ENCODE measurements at places on chromosomes 16 and 17.

DNA sequence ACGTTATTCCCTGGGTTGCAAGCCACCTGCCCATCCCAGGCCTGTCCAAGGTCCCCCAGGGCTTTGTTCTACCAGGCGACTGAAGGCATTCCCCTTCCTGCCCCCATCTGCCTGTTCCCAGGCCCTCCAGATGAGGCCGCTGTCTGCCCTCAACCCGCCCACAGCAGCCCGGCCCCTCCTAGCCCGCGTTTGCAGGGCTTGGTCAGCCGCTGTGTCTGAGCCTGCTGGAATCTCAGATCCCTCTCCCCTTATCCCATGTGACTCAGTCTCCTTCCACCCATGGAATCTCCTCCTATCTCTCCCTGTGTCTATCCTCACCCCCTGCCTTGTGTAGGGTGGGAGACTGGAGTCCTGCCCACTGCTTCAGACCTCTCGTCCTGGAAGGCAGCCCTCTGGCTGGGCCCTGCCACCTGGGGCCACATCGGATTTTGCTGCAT lies 186.0 kb upstream of the TNRC6C start:
- DNase-seq, result peak; percentile 43

GRCh38 chr17:80639658-80640057 lies 95.0 kb downstream of the RPTOR start:
- no peak for DNase-seq

DNA sequence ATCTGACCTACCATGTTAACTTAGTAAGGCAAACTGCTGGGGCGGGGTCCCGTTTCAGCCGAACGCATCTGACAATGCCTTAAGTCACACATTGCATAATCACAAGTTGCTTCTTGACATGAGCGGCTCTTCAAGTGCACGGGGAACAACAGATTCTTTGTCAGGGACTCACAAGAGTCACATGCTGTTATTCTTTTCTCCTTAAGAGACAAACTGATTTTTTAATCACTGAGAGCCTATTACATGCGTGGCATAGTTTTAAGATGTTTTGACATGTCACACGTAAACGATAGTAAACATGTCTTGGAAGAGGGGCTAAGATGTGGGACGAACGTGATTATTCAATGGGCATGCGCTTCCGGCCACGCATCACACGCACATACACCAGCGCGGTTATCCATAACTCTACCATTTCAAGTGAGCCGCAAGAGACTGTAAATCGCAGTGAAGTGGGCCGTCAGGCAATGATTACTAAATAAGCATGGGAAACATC lies 63.4 kb downstream of the ADCY9 start:
- DNase-seq, result no peak

- DNase-seq, result no peak
Measured at GRCh38 chr16:88144028-88144511, 192.8 kb downstream of the BANP start.

DNA sequence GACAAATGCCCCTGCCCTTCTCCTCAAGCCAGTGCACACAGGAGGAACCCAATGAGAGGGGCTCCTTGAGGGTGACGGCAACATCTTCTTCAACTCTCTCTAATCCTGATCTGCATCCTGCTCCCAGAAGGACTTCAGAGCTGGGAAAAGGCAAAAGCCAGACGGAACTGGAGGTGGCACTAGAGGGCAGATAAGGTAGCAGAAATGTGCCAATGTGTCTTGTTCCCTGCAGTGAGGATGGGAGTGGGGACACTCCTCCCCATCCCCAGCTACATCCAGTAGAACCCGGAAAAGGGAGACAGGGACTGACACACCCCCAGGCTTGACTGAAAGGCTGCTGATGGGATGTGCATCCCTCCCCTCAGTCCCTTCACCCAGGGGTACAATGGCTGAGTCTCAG lies 28.5 kb downstream of the SRCIN1 start:
- no peak for DNase-seq

DNA sequence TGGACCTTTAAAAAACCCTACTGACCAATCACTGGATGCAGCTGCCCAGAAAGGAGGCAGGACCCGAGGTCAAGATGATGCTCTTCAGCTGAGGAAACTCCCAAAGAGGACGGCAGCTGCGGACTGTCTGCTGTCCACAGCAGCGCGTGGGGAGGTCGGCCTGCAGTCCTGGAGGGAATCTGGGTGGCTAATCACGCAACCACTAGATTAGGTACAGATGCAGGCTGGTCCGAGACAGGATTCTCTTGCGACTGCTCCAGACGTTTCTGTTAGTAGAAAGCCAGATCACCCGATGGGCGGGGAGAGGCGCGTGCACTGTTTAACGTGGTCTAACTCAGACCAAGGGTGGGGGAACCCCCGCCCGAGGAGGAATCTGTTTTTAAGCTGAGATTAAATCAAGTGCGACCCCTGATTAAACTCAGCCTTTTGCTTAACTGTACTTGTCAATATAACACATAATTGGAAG lies 8.8 kb downstream of the CTRB2 start:
- DNase-seq, result no peak

DNA sequence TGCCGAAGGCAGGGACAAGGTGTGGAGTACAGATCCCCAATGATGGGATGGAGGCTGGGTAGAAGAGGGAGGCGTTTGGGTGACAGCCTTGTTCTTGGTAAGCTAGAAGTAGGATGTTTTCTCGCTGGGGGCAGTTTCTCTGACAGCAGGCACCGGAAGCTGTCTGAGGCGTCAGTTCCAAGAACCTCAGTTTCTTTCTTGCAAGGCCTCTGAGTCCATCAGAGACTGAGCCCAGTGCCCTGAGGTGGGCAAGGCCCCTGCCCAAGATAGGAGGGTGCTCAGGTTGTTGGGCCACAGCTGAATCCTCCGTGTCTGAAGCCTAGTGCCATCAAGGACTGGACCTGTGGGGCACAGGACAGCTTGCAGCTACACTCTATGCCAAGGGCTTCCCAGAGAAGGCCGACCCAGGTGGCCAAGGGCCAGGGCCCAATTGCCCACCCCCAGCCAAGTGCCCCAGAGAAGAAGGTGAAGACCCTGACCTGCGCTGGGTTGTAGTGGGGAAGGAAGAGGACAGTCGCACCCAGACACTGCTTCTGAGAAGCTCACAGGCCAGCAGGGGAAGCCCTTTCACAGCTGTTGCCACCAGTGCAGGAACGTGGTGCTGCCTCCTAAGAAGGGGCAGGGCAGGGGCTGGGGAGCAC lies 13.1 kb downstream of the CYB5D2 start:
- no peak for DNase-seq

- no peak for DNase-seq
Measured at GRCh38 chr17:79420318-79421243, 190.3 kb downstream of the RBFOX3 start.

- no peak for DNase-seq
Measured at GRCh38 chr17:15440347-15440746, 27.1 kb downstream of the CDRT4 start.

GRCh38 chr17:34653511-34653910 lies 74.1 kb downstream of the TMEM132E start:
- no peak for DNase-seq

- DNase-seq, result no peak
Measured at GRCh38 chr16:51003850-51004566, 147.1 kb downstream of the SALL1 start.

DNA sequence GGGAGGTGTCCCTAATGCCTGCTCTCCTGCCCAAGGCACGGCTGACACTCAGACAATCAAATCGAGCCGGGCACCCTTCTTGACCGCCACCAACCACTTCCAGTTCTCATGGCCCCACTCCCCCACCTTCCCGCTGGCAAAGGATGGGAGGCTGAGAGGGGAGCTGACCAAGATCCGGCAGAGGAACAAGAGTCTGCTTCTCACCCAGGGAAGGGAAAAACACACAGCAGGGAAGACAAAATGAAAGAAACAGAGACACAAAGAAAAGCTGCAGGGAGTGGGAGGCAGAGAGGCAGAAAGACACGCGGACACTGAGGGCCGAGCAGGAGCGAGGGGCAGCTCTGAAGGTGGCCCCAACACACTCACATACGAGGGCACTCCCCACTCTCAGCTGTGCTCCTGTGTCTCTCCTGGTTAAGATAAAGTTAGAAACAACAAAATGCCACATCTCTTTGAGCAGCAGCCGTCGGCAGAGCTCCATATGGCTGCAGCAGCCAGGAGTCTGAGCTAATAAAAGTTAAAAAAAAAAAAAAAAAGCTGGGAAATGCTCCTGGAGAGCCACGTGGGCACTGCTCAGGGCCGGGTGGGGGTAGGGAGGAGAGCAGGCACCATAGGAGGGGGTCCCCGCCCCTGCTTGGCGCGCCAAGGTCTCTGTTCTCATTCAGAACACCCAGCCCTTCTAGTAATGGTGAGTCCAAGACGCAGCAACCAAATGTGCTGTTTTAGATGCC lies 7.4 kb downstream of the LRRC75A start:
- DNase-seq, result no peak

- no peak for DNase-seq
Measured at GRCh38 chr16:87094556-87094865, 222.7 kb downstream of the C16orf95 start.

DNA sequence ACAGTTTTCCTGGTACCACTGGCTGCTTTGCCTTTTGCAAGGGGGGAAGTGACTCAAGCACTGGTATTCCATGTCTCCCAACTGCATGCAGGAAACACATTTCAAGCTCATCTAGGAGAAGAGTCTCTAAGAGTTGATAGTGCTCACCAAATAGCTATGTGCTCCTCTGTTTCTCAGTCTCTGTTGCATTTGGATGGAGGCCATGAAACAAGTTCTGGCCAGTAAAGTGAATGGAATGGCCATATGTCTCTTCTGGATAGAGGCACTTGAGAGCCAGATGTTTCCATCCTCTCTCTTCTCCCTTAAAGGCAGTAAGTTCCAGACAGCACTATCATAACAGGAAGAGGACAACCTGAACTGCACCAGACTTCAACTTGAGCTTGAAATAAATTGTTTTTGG lies 60.6 kb downstream of the C16orf82 start:
- DNase-seq, result no peak

DNA sequence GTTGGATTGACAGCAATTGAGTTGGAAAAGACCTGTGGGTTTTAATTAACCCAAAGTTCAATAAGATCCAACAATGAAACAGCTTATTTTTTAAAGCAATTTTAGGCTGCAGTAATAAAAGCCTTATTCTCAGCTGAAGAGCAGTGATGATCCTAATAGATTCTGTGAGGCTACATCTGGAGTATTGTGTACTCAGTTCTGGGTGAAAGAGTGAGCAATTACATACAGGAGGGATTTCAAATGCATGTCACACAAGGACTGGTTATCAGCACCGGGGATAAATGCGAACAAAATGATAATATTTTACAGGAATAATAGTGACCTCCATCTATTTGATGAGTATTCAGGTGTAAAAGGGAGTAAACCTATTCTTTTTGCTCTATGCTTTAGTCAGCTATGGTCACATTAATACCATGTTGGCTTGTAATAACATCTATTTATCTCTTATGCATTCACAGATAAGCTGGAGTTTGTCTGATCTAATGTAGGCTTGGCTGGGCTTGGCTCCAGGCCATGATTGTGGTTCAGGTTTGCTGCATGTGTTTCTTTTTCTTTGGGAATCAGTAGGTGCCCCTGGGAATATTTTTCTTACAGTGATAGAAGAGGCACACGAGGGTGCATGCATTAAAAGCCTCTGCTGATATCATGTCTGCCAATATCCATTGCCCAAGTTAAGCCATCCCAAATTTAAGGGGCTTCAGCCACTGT lies 22.2 kb upstream of the TOX3 start:
- no peak for DNase-seq

GRCh38 chr17:44655983-44656710 lies at the start of gene MEIOC:
TSS of gene MEIOC (plus strand) at chr17:44656468. CDS start at chr17:44656614, 146 bp downstream.
- peak; percentile 33 for DNase-seq

DNA sequence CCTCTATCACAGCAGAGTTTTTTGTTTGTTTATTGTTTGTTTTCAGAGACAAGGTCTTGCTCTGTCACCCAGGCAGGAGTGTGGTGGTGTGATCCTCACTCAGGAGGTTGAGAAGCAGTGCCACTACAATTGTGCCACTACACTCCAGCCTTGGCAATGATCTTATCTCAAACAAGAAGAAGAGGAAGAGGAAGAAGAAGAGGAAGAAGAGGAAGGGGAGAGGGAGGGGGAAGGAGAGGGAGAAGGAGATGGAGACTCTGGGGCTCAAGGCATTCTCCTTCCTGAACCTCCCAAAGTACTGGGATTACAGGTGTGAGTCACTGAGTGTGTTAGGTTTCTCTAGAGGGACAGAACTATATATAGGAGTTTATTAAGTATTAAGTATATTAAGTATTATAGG lies 17.1 kb upstream of the C17orf58 start:
- DNase-seq, result no peak

DNA sequence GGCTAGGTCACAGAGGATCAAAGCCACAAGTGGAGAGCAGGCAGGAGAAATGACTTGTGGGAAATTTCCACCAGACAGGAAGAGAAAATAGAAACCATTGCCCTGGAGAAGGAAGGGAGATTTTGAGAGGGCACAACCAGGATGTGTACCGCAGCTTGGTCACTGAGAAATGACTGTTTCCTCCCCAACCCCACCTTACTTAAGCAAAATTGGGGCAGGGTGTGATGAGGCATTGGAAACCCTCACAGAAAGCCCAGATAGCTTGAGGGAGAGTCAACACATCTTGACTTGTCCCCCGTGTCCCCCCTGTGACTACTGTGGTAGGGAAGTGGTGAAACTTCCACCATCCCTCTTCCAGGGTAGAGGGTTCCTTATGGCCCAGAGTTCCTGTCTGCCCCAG lies 113.5 kb upstream of the FAM20A start:
- DNase-seq, result no peak

GRCh38 chr17:76000755-76001521 lies at the start of gene CDK3:
TSS of gene CDK3 (plus strand) at chr17:76000855. CDS start at chr17:76001426, 571 bp downstream.
- DNase-seq, result no peak

DNA sequence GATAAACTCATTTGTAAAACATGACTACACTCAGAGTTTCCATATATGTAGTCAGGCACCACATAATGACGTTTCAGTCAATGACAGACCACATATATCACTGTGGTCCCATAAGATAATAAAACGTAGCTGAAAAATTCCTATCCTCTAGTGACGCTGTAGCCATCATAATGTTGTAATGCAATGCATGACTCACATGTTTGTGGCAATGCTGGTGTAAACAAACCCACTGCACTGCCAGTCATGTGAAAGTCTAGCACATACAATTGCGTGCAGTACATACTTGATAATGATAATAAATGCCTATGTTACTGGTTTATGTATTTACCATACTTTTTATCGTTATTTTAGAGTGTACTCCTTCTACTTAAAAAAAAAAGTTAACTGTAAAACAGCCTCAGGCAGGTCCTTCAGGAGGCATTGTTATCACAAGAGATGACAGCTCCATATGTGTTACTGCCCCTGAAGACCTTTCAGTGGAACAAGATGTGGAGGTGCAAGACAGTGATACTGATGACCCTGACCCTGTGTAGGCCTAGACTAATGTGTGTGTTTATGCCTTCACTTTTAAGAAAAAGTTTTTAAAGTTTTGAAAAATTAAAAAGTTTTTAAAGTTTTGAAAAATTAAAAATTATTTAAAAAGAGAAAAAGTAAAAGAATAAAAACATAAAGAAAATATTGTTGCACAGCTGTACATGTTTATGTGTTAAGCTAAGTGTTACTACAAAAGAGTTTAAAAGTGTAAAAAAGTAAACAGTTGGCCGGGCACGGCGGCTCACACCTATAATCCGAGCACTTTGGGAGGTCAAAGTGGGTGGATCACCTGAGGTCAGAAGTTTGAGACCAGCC lies 9.0 kb downstream of the STAT5B start:
- DNase-seq, result no peak

- DNase-seq, result no peak
Measured at GRCh38 chr17:14351493-14351892, 50.6 kb downstream of the HS3ST3B1 start.

All from neuronal stem cell (in vitro differentiated cells).